ENCODE measurements at places on chromosomes 2 and 18.
A peak's percentile ranks its signal among the peaks of the same experiment; 100 is the strongest.

- DNase-seq = no peak
Measured at GRCh38 chr2:66233981-66234380, 200.9 kb upstream of the MEIS1 start.

DNA sequence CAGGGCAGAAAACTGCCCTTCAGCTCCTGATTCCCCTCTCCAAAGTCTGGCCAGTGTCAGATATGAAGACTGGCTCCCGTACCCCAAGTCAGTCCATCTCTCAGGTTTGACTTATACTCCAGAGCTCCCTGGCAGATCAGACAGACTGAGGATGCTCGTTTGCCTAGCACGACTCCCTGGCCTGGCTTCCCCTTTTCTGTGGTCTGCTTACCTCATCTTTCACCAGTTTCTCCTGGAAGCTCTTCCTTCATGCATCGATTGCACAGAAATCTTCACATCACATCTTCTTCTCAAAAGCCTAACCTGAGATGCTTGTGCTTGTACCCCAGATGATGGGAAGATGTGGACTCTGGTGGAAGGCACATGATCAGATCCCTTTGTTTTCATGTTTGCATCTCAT, 387.9 kb upstream of the POU3F3 start:
- DNase-seq = no peak

DNA sequence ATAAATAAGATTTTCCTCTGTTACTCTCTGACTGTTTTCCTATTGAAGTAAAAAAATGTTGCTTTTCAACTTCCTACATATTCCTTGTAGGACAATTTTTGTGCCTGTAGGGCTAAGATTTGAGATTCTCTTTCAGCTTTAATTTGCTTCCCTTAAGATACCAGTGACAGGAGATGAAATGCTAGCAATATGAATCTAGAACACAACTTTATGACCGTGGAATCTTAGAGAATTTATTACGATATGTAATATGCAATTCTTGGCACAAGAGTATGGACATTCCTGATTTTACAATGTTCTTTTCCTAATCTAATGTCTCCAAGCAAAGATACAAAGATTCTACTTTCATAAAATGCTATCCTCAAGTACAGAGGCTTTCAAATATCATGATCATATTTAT, 180.9 kb downstream of the KCNE4 start:
- DNase-seq = no peak

DNA sequence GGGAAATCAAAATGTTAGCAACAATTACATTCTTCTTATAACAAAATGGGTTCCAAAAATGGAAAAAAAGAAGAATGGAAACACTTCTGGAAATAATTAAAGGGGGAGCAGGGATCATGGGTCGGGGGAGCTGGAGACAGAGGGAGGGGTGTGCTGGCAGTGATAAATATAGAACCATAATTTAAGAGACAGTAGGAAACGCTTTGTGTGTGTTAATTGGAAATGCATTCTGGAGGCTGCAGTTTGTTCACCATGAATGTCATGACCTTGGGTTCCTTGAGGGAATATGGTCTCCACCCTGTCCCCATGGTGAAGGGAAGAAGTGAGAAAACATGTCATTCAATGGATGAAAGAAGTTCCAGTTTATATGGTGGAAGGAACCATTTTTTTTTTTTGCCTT, 540.7 kb downstream of the TNS1 start:
- no peak for DNase-seq

- no peak for DNase-seq
Measured at GRCh38 chr2:235086481-235087184, 134.8 kb downstream of the SH3BP4 start.

GRCh38 chr2:12314127-12314760, 402.5 kb upstream of the TRIB2 start:
- DNase-seq = no peak

DNA sequence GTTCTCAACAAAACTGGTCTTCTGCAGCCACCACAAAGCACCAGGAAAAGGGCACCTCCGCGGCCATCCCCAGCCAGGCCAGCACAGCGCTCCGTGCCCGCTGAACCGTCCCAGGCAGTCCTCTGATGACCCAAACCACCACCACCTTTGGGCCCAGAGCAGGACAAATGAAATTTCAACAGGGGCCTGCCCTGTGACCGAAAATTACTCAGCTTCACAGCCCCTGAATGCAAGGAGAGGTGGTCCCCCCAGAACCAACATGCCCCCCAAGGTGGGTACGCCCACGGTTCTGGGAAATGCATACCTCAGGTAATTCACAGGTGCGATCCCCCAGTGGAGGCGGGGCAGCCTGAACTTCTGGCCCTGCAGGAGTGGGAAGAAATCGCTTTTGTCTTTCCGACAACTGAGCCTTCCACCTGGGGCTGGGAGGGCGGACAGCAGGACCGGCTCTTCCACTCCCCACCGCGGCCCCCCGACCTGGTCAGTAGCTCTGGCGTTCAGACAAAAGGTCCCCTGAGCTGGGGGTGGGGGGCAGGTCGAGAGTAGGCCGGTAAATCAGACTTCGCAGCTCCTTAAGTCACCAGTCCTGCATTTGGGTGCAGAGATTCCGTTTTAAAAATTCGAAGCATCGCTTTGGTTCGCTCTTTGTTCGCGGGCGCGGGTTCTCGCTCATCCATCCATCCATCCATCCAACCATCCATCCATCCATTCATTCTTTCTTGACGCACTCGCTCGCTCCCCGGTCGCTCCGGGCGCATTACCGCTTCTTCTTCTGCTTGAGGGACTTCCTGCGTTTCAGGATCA, 1.4 kb downstream of the ARL4C start:
- DNase-seq = peak; percentile 68

GRCh38 chr2:128559533-128560515, 241.2 kb upstream of the HS6ST1 start:
- no peak for DNase-seq

GRCh38 chr2:96869281-96869821, 529 bp downstream of the SEMA4C start:
- no peak for DNase-seq

Data from CD4-positive, alpha-beta T cell treated with Interleukin-2 at 100 ng/mL for 4 hours (primary cell).